Hepatic stellate cell (primary cell): ENCODE measurements at places on chromosomes 5 and 9.
A peak's percentile ranks its signal among the peaks of the same experiment; 100 is the strongest.

- no peak for DNase-seq
Observed at GRCh38 chr9:99516657-99517049, 294.6 kb downstream of the SEC61B start.

- DNase-seq = no peak
Observed at GRCh38 chr5:130710596-130710995, 454.5 kb downstream of the HINT1 start.

- no peak for DNase-seq
Observed at GRCh38 chr5:9601055-9601739, 29.0 kb downstream of the TAS2R1 start.

DNA sequence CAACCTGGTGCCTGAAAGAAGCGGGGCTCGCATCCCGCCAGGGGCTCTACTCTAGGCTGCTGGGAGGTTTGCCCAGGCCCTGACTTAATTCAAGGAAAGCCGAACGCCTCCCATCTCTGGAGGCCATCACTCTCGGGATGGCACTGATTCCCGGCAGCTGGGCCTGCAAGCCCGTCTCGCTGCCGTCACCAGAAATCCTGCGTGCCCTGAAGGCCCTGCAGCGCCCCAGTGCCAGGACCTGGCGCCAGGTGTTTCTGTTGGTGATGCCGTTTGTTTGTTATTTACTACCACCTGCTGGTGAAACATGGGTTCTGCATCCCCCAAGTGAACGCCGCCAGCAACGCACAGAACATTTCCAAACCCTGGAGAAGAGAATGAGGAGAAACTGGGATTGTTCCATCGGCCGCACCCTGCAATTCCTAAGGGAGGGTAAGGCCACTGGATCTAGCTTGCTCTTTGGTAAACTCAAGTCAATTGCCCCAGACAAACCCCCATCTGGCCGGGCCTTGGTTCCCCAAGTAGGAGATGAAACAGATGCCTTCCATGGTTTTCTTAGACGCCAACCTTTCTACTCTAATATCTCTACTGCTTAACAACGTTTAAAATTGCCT, 77.9 kb downstream of the AK8 start:
- DNase-seq = peak; percentile 59

- no peak for DNase-seq
Observed at GRCh38 chr9:4145482-4145881, 154.4 kb downstream of the GLIS3 start.

- no peak for DNase-seq
Observed at GRCh38 chr9:127500399-127500798, 49.1 kb downstream of the LRSAM1 start.

GRCh38 chr5:123617561-123617960, 105.6 kb downstream of the CSNK1G3 start:
- no peak for DNase-seq

GRCh38 chr9:36597412-36598178, 24.9 kb downstream of the MELK start:
- DNase-seq = peak; percentile 70
